Activated T-helper 1 cell treated with anti-CD3 and anti-CD28 coated beads, Interleukin-12 subunit alpha, Interleukin-12 subunit beta, Interleukin-2, Interleukin-4 antibody, amounts not matched to agents 30 ng/mL and 10 ng/mL and 1 ng/mL, durations not matched to agents 14 hours and 24 hours and 36 hours (primary cell): ENCODE measurements at places on chromosomes 2 and 18. TPM values are rescaled to one million over a fixed set of nuclear protein-coding genes. Genes with fewer than 3 reads are reported as not detected.

GRCh38 chr2:62119311-62119974, 76.5 kb upstream of the B3GNT2 start:
- no peak for DNase-seq

DNA sequence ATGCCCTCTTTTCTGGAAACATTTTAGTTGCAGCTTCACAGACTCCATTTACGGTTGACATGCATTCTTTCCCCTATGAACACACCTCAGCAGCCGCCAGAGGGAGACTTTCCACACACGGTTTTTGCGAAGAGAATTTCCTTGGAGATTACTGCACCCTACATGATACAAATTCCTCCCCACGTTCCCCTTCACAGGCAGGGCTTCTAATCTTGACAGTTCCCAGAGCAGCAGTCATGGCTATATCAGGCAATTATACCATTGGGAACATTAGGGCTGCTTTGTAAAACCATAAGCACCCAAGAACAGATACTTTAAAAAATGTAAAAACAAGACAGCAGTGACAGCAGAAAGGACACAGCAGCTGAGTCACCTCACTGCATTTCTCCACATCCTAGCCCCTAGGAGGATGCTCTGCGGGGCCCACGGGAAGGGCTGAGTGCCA, 253.8 kb downstream of the TGIF1 start:
- no peak for DNase-seq

DNA sequence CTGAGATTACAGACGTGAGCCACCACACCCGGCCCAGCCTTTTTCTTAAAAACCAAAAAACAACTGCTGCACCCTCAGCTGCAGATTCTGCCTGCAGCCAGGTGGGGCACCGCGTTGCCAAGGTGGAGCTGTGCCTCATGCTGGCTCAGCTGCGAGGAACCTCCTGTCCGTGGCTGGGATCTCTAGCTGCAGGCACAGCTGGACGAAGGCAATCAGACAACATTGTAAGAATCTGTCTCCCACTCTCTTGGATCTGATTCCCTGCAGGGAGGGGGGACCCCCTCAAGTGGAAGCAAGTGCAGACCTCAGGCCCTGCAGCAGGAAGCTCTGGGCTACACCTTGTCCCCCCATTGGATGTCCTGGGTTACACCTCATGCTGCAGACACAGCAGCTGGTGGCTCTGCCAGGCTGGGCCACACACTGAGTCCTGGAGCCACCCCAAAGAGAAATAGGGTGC, 24.1 kb downstream of the CIDEA start:
- DNase-seq = no peak

DNA sequence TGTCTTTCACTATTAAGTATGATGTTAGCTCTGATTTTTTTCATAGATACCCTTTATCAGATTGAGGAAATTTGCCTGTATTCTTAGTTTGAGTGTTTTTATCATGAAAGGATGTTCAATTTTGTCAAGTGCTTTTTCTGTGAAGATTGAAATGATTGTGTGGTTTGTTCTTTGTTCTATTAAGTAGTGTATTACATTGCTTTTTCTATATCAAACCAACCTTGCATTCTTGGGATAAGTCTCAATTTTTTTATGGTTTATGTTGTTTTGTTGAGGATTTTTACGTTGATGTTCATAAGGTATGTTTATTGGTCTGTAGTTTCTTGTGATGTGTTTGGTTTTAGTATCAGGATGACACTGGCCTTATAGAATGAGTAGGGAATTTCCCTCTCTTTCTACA, 19.1 kb downstream of the PDK1 start:
- DNase-seq = no peak

DNA sequence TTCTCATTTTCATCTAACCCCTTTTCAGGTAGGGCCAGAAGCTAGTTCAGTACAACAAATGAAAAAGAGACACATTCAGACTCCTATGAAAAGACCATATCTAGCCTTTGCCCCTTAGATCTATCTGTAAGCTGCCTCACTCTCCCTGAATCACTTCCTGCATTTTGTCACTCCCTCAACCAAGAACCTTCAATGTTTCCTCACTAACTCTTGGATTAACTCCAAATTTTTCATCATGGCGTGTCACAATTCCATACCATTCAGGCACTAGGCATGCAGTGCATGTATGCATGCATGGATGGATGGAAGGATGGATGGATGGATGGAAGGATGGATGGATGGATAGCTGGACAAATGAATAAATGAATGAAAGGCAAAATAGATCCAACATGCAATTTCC, 356.9 kb downstream of the TNS1 start:
- no peak for DNase-seq

- DNase-seq = no peak
These were observed 36.6 kb downstream of the MYOM1 start for GRCh38 chr18:3183103-3183717.

- no peak for DNase-seq
These were observed 77.0 kb upstream of the PDE1A start for GRCh38 chr2:182503886-182504285.

GRCh38 chr2:131044075-131044756, 49.0 kb downstream of the FAM168B start:
- no peak for DNase-seq

- DNase-seq = no peak
These were observed 9.3 kb downstream of the SF3B1 start for GRCh38 chr2:197425550-197425949.

DNA sequence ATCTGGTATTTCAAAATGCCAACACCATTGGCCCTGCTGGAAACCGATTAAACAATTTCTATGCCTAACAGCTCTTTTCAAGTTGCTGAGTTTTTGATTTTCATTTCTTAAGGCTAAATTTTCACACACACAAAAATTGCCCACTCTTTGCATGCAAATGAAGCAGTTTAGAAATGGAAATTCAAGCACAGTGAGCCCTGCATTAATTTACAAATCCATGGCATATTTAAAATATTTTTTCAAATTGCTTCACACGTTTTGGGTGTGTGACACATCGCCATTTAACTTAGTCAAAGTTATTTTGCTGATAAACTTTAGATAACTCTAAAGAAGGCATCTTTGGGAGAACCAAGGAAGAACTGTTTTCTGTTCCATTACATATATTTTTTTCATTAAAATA, 184.8 kb downstream of the TXNL1 start:
- DNase-seq = no peak

DNA sequence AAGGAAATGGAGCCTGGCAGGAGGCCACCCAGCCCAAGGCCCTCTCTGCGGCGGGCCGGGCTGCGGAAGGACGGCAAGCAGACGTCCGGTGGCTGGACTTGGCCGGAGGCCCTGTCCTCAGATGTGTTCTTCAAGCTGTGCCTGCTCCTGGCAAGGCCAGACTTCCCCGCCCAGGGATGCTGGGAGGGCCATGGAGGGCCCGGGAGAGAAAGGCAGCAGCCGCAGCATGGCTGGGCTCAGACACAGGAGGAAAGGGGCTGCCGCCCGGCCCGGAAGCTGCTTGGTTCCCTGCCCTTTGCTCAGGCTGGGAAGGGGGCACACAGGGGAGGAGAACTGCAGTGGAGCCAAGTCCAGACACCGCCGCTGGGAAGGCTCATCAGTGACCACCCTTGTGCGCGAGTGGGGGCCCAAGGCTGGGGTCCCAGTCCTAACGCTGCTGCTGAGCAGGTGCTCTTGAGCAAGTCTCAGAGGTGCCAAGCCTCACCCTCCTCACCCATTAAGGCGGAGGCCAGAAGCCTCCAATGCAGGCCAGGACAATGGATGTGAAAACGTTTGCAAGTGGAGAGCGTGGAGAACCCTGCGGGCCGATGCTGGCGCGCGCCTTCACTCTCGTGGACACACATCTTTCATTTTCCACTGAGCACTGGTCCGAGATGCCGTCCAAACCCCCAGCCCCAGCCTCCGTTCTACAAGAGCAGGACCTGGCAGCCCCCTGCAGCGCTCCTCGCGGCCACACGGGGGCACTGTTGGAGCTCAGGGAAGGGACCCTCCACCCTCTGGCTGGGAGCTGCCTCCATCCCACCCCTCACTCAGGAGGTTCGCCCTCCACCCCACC, 7.9 kb downstream of the CROCC2 start:
- DNase-seq = peak; percentile 48

GRCh38 chr18:13103366-13103765, 112.2 kb downstream of the CEP192 start:
- DNase-seq = no peak

GRCh38 chr2:98713332-98714015, 17.5 kb downstream of the MGAT4A start:
- no peak for DNase-seq

GRCh38 chr2:20182241-20182931, 42.5 kb downstream of the SDC1 start:
- DNase-seq = no peak

DNA sequence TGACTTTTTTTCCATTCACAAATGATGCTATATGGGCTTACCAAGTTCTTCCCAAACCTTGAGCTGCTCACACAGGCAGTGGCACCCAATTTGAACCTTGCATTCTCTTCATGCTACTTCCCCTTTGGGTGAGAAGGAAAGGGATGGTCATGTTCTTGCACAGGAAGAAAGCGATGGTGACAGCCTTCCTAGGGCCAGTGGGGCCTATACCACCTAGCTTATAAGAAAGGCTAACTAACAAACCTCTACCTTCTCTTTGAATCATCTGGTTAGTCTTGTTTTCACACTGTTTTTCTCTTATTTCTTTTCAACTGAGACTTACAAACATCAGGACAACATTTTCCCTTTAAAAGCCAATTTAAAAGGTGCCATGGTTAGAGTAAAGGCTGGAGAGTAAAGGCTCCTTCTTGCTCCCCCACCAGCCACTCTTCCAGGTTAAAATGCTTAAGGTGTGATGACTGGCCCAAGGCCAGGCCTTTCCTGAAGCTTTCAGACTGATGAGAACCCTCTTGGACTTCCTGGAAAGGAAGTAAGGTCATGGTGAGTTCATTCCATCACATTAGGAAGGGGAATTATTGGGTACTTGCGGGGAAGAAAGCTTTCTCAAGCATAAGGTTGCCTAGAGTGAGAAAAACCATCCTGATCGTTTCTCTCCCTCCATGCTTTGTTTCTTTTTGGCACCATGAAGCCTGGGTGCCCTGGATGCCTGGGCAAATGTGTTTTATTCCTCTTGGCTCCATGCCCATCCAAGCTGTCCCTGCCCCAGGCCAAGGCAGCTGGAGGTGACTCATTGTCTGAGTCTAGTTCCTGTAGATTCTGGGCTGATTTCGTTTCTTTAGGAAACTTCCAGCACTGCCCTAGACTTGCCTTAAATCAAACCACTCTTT, 41.4 kb upstream of the ITGB6 start:
- DNase-seq = no peak

DNA sequence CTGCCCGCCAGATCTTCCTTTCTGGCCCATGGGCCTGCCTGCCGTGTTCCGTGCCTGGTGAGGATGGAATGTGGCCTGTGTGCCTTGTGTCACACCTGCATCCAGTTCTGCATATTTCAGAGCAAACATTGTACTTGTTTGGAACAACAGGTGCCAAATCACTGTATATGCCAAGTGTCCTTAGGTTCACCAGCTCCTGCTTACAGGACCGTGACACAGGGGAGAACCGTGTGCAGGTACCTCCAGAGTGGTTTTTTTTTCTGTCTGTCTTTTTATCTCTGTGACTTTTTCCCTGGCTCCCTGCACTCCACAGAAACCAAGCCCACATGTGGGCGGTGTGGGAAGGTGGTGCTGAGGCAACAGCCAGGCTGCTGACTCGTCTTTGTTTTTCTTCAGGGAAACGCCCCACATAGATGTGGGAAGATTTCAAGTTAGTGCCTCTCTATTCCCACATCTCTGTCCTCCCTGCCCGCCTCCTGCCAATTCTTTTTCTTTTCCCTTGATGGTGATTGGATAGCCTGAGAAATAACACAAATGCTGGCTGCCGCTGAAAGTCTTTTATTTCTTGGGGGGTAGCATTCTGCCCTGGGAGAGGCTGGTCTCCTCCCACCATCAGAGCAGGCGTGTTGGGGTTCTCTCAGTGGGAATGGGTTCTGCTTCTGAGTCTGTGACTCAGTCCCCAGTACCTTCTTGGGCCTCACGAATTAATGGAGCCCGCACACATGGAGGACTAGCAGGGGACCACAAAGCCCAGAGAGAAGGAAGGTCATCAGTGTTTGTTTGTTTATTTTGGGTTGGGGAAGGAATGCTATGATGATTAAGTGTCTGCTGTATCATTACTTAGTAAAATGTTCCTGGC, 21.4 kb downstream of the GRHL1 start:
- no peak for DNase-seq

DNA sequence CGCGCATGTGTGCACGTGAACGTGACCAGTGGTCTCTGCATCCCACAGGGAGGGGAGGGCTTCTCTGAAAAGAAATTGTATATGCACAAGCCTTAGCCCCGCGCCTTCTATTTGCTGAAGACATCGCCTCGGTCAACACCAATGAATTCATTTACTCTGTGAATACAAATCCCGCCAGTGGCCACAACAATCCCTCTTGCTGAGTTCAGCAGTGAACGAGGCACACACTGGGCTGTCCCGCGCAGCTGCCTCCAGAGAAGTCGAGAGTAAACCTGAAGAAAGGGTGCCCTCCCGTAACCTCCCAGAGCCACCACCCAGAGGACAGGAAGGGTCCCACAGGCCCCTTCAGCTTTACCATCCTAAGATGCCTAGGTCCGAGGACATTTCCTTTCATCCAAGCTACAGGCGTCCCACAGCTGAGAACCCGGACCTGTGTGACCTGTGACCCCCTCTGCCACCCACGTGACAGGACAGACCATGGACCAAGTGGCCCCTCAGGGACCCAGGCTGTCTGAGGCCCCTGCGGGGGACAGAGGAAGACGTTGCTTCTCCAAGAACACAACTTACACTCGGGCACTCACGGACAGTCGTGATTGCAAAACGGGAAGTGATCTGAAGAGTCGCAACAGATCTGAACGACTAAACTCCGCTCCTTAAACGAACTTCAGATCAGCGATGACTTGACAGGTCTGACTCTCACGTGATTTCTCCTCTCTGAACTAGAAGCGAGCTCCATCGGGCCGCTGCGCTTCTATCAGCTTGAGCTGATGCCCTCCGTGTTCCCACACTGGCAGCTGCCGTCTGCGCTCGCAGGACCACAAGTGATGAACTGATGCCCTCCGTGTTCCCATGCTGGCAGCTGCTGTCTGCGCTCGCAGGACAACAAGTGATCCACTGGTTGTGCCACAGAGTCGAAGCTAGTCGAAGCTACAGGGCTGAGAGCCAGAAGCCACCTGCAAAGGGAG, 92.7 kb downstream of the ZNF516 start:
- DNase-seq = no peak

The DTNA gene
- total RNA-seq = not detected in 2 replicates

The FBXO48 gene
- 1.3 and 1.4 TPM in 2 replicates for total RNA-seq

The FAM237A gene
- not detected in 2 replicates for total RNA-seq

The CROCC2 gene
- not detected in 2 replicates for total RNA-seq

The SIX2 gene
- not detected in 2 replicates for total RNA-seq

The RPIA gene
- 79.1 and 83.1 TPM in 2 replicates for total RNA-seq

The CXCR1 gene
- total RNA-seq = not detected in 2 replicates

The LRRC30 gene
- total RNA-seq = not detected in 2 replicates

The UGT1A8 gene
- total RNA-seq = not detected in 2 replicates
